NCI-H2081 treated with DMSO at 0.1 percent for 48 hours (cell line): ENCODE measurements at places on chromosomes 12 and 14.

DNA sequence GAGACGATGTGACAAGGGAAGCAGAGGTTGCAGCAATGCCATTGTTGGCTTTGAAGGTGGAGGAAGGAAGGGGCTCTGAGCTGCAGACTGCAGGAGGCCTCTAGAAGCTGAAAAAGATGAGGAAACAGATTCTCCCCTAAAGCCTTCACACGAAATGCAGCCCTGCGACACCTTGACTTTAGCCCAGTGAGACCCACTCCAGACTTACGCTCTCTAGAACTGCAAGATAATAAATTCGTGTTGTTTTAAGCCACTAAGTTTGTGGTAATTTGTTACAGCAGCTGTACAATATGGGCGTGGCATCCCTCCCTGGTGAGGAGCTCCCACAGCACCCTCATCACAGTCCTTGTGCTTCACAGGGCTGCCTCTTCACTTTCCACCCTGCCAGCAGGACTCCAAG lies 53.2 kb downstream of the GOLGA5 start:
- DNase-seq, result no peak

DNA sequence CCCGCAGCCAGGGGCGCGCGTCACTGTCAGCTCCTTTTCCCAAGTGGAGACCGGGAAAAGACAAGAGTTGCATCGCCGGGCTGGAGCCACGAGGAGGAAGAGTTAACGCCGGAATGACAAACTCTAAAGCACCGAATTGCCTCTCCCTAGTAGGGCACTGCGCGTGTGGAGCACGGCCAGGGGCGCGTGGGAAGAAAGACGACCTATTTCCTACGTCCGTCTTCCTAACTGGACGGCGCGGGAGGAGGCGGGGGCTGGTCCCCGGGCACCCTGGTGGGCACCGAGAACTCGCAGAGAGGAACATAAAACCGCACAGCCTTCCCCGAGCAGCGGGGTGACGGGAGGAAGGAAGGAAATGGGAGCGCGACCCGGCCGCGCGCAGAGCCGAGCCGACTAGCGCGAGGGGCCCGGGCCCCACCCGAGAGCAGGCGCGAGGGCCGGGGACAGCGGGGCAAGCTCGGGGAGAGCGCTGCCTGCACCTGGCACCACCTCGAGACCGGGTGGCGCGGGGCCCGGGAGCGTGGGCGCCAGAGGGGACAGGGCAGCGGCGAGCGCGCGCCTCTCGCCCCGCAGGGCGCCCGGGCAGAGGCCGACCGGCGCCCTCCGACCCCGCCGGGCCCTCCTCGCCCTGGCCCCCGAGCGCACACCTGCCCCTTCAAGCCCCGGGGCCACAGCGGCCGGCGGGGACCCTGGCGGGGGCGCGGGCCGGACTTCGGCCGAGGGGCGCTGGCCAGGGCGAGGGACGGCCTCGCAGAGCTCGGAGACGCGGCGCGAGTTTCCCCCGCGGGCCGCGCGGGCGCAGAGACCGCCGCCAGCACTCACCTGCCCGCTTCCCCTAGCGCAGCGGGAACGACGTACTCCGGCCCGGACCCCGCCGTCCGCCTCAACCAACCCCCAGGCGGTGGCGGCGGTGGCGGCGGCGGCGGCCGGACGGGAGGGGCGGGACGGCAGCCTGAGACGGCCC lies at the start of gene SETD3:
SETD3 (minus strand) TSS at position 954 of the 964 bp plus-strand sequence. CDS start 15,054 bp downstream, outside the sequence.
- DNase-seq, result no peak

DNA sequence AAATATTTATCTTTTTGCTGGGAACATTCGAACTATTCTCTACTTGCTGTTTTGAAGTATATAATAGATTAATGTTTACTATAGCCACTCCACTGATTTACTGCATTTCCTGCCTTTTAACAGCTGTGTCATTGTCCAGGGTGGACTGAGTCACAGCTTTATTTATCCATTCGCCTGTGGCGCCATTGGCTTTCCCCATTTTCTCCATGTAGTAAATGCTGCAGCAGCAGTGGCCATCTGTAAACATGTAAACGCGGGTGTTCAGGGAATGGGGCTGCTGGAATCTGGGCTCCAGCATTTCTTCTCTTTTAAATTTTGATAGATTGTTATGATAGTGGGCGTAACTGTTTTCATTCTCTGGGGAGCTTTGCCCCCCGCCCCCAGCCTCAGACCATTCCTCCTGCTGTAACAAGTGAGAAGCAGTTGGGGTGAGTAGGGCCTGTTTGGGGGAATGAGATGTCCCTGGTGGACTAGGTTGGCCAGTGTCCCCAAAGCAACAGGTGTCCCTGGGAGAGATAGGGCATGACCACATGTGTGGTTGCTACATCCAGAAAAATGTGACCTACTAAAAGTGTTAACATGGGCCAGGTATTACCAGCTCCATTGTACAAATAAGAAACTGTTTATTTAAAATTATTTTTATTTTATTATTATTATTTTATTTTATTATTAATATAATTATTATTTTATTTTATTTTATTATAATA lies 32.9 kb downstream of the RIN3 start:
- DNase-seq, result no peak

DNA sequence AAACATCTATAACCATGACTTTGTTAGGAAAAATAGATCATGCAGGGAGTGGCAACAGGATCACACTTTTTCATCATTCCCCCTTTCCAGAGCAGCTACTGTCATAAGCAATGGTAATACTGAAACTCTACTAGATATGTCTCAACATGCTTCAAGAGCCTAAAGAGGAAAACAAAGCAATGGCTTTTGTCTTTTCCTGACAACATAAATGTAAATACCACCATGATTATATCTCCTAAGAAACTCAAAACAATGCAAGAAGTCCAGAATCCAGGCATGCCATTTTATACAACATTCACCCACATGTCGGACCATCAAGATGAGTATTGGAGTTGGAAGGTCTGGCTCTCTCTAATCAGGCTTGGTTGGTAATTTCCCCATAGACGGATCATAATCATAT lies 78.7 kb downstream of the KIF21A start:
- no peak for DNase-seq

DNA sequence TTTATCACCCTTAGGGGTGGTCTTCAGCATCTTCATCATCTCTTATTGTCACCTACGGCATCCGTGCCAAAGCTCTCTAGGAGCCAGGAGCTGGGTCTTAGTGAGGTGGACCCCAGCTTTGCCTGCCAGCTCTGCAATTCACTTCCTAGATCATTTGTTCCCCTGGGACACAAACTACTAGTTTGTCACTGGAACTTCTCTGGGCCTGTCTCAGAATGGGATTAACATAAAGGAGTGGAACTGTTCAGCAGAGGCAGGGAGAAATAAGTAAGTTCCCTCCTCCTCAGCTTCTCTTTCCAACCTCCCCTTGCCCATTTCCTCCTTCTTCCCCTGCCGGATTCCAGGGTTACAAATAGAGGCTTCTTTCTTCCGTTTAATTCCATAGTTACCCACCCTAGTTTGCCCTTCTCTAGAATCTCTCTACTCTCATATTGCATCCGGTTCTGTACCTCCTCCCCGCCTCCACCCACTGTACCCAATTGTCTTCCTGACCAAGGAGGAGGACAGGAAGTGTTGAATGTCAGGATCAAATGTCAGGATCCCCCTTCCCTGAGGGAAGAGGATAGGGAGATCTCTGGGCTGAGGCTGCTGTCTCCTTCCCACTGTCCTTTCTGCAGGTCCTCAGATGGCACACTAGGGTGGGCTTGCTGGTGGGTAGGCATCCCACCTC lies 25.0 kb downstream of the LARP4 start:
- no peak for DNase-seq

GRCh38 chr12:80156306-80156705 lies 57.0 kb downstream of the OTOGL start:
- DNase-seq, result no peak

DNA sequence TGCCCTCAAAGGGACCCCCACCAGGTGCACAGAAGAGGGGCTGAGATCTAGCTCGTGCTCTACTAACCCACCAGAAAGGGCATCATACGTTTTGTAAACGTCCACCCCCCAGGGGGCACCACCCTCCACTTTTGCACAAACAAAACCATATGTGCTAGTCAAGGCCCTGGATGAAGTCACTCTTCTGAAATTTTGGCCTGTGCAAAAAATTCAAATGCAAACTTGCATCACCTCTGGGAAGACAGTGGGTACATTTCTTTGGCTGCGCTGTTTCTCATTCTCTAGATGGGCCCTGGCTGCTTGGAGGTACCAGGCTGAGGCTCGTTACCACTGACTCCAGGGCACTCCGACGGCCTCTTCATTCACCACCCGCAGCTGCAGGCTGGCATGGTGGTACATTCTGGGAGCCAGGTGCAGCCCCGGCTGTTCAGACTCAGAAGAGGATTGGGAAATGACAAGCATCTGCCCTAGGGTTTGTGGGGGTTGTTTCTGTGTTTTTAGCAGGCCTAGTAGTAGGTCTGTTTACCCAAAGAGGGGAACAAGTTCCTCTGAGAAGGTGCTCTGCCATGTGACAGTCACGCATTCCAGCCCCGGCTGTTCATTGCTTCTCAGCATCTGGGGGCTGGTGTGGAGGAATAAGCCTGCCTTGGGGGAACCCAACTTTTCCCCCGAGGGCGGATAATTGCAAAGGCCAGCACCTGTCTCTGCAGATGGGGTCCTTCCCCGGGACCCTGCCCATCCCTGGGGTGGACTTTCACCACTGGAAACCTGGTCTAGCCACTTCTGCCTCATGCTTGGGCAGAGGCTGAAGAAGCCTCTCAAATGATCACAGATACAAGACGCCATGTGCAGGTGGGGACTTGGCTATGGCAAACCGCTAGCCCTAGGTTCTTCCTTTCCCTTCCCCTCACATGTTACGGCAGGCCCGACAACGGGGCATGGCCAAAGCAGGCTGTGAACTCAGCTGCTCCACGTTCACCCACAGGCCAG lies 147.6 kb downstream of the DPF3 start:
- no peak for DNase-seq

DNA sequence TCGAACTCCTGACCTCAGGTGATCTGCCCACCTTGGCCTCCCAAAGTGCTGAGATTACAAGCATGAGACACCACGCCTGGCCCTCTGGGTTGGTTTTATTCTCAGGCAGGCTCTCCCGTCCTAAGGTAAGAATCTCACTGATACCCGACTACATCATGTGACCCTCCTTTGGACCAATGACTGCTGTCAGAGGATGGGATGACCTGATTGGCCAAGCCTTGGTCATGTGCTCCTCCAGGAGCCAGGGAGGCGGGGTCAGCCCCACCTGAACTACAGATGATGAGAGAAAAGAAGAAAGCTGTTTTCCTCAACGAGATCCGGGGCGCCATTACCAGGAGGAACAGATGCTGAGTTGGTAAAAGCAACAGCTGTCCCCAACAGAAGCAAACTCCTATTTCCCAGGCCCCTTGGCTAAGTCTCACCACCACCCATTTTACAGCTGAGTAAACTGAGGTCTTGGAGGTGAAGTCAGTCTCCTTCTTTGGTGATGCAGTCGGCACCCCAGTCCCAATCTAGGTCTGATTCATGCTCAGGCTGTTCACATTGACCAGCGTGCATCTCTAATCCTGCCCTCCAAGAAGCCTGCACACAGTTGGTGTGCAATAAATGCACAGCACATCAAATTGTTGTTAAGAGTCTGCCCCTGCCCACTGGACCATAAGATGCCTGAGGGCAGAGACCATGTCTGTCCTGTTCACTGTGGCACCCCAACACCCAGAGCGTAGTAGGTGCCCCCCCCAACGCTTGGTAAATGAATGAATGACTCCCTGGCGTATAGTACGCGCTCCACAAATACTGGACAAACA lies 118.8 kb downstream of the SCARB1 start:
- DNase-seq, result no peak

- DNase-seq, result no peak
These were observed 59.1 kb downstream of the ISCA2 start for GRCh38 chr14:74552623-74553022.

- no peak for DNase-seq
These were observed 122.2 kb downstream of the DAAM1 start for GRCh38 chr14:59310633-59311032.

GRCh38 chr14:21917699-21918436 lies 244.2 kb upstream of the OR4E1 start:
- DNase-seq, result no peak

GRCh38 chr12:108468196-108468968 lies 46.7 kb upstream of the FICD start:
- no peak for DNase-seq

GRCh38 chr14:20631880-20632389 lies 9.6 kb downstream of the OR6S1 start:
- no peak for DNase-seq
